Posterior vena cava (tissue), 2 donors: ENCODE measurements at places on chromosomes 5 and 9. TPM values are rescaled to one million over a fixed set of nuclear protein-coding genes. Genes with fewer than 3 reads are reported as not detected.

Gene SPINK4
- not detected for total RNA-seq

Gene WNK2
- 34.8 TPM for total RNA-seq

Gene PCAT7
- total RNA-seq, result not detected

Gene KCNV2
- total RNA-seq, result not detected

Gene MCC
- 14.6 TPM for total RNA-seq

Gene ASS1
- total RNA-seq, result 106 TPM
